ENCODE measurements at places on chromosomes 11 and 22. TPM values are rescaled to one million over a fixed set of nuclear protein-coding genes. Genes with fewer than 3 reads are reported as not detected.

GRCh38 chr11:117794772-117795629 is 2.0 kb downstream of the DSCAML1 start:
- H3K4me3 ChIP-seq, result no peak overlapping the region
- H3K27me3 ChIP-seq, result peaks cover 43% of the 10 kb centered on the region
- no peak for DNase-seq
- H3K36me3 ChIP-seq, result no peaks in the 10 kb centered on the region

GRCh38 chr11:64298966-64299846 is 952 bp upstream of the CATSPERZ start:
- DNase-seq, result peak; percentile 74
- H3K36me3 ChIP-seq, result no peaks in the 10 kb centered on the region
- H3K4me3 ChIP-seq, result peak overlapping the region; percentile 51
- peak overlapping the region; percentile 53 for H3K27ac ChIP-seq

GRCh38 chr11:128467610-128468041 is 119.7 kb downstream of the ETS1 start:
- peaks cover 36% of the 10 kb centered on the region for H3K36me3 ChIP-seq
- peak; percentile 38 for DNase-seq
- H3K27ac ChIP-seq, result peak overlapping the region; percentile 75
- H3K4me1 ChIP-seq, result peaks cover 99% of the 10 kb centered on the region

GRCh38 chr11:59180907-59181306 is 9.0 kb downstream of the DTX4 start:
- DNase-seq, result no peak
- H3K27ac ChIP-seq, result no peak overlapping the region
- H3K36me3 ChIP-seq, result no peaks in the 10 kb centered on the region
- no peaks in the 10 kb centered on the region for H3K27me3 ChIP-seq

DNA sequence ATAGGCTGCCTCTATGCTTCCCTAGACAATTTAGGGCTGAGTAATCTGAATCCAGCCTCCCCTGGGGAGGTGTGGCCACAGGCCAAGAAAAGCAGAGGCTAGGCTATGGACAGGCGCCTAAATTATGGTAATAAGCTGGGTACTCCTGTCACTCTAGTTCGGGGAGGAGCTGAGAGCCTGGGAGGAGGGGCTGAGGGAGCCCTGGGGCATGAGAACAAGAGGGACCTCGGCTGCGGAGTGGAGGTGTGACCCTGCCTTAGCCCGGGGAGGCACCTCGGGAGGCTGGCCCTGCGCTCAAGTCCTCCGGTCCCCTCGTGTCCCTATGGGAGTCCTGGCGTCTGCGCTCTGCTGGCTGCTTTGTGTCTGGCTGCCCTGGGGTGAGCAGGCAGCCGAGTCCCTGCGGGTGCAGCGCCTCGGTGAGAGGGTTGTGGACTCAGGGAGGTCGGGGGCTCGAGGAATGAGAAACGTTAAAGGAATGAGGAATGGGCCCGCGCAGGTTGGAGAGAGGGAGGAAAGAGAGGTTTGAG is at the start of gene OTOG:
OTOG (plus strand) TSS at position 209 of the 527 bp plus-strand sequence; CDS start at position 323, 114 bp downstream.
- no peak within 1 kb of the TSS for H3K27ac ChIP-seq
- H3K4me1 ChIP-seq, result no peaks in the 10 kb centered on the region
- no peaks in the 10 kb centered on the region for H3K36me3 ChIP-seq
- DNase-seq, result no peak

DNA sequence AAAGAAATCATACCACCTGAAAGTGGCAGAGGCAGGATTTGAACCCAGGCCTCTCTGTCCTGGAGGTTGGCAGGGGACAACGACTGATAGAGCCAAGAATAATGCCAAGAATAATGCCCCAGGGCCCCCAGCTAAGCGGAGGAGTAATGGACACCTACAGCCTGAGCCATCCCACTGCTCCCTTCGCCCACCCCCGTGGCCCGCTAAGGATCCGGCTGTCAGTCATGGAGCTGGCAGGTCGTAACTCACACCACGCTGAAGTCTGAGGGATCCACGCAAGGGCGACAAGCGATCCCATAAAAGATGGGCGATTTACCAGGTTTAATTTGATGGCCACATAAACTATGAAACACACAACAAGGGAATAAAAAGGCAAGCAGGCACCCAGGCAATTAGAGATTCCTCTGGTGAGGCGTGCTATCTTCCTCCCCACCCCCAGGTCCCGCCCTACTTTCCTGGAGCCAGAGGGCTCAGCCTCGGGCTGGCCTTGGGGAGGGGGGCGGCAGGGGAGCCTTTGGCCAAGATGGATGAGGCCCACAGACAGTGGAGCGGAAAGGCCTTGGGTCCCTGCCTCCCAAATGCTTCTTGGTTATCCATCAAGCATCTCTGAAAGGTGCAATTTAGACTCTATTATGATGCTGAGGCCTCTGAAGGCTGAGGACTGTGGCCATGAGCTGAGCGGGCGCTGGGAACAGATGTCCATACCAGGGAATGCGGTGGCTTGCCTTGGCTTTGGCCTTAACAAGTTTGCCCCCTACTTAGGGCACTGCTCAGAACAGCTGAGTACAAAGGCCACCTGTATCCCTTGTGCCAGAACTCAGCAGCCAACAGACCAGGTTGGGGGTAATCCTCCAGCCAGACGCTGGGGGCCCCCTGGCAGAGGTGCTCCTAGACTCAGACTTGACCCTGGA is 55.2 kb downstream of the MACROD1 start:
- no peaks in the 10 kb centered on the region for H3K27me3 ChIP-seq
- no peak overlapping the region for H3K27ac ChIP-seq
- H3K4me3 ChIP-seq, result no peak overlapping the region
- H3K36me3 ChIP-seq, result no peaks in the 10 kb centered on the region

DNA sequence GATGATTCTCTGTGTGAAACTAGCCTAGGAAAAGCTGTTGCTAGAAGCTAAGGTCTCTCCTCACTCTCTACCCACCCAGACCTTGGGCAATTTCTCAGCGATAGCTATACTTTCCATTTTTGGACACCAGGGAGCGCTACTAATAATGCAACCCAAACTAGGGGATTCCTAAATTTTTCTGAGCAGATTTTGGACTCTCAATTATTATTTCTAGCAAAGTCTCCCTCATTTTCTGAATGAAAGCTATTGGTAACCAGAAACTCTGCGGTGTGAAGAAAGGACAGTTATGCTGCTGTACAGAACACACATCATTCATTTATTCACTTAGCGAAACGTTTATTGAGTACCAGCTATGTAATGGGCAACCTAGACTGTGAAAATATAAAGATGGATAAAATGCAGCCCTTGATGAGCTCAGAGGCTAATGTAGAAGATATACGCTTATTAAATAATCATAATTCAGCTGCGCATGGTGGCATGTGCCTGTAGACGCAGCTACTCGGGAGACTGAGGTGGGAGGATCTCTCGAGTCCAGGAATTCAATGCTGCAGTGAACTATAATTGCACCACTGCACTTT is 6.1 kb upstream of the STIM1 start:
- no peaks in the 10 kb centered on the region for H3K27me3 ChIP-seq
- no peaks in the 10 kb centered on the region for H3K36me3 ChIP-seq
- no peak overlapping the region for H3K4me3 ChIP-seq
- no peak overlapping the region for H3K27ac ChIP-seq

- H3K4me3 ChIP-seq, result peak overlapping the region; percentile 48
- no peaks in the 10 kb centered on the region for H3K27me3 ChIP-seq
- peak overlapping the region; percentile 88 for H3K27ac ChIP-seq
- H3K4me1 ChIP-seq, result peaks cover 8% of the 10 kb centered on the region
Measured at GRCh38 chr22:37907036-37907954, 1.2 kb downstream of the MICALL1 start.

- DNase-seq, result no peak
- H3K36me3 ChIP-seq, result no peaks in the 10 kb centered on the region
- H3K27me3 ChIP-seq, result no peaks in the 10 kb centered on the region
- no peak overlapping the region for H3K4me3 ChIP-seq
- no peaks in the 10 kb centered on the region for H3K4me1 ChIP-seq
- H3K27ac ChIP-seq, result no peak overlapping the region
Measured at GRCh38 chr11:43130616-43131015, 181.2 kb upstream of the API5 start.

DNA sequence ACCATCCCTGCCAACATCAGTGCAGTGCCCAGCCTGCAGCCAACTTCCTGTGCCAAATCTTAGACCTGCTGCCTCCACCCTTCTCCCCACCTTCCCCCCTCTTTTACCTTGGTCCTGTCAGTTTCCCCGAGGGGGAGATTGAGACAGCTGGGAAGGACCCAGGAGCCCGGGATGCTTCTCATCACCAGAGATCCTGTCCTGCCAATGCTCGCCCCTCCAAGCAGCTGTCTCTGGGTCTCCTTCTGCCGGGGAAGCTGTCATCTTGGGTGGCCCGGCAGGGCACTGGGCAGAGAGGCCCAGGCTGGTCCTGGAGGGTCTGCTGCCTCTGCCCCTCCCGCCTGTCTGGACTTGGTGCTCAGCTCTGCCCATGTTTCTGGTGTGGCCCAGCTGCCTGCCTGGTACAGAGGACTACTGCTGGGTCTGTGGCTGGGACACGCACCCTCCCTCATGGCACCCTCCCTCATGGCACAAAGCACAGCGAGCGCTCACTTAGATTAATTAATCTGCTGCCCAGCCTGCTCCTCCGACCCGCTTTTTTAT is 60.4 kb upstream of the THY1 start:
- no peaks in the 10 kb centered on the region for H3K36me3 ChIP-seq
- H3K27ac ChIP-seq, result no peak overlapping the region

DNA sequence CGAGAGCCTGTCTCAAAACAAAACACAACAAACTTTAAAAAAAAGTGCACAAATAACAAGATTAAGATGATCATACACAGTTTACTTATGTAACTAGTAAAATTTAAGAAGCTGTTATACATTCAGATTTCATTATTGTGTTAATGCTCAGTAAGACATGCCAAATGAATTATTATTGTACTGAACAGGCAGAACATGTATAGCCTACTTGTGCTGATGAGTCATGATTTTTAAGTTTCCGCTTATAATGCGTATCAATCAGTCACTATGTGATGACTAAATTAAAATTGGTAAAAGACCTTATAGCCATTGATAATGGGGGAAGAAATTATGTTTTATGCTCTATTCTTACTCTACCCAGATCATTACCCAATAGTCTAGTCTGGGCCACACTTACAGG is 20.5 kb upstream of the EXPH5 start:
- no peaks in the 10 kb centered on the region for H3K27me3 ChIP-seq
- no peaks in the 10 kb centered on the region for H3K4me1 ChIP-seq
- H3K27ac ChIP-seq, result no peak overlapping the region
- no peak for DNase-seq

DNA sequence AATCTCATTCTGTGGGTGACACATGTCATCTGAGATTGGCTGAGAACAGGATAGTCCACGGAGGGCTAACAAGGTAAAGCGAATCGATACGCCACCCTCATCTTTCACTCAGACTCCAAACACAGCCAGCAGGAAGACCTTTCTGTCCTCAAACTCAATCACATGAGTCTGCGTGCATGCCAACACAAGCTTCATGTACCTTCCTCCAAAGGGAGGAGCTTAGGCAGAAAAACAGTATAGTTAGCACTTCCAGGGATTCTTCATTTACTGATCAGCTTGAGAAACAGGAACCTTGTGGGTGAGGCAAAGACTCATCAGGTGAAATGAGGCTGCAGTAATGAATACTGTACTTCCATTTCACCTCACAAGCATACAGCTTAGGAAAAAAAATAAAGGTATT is 767.1 kb upstream of the API5 start:
- no peaks in the 10 kb centered on the region for H3K36me3 ChIP-seq
- no peak overlapping the region for H3K27ac ChIP-seq
- H3K27me3 ChIP-seq, result no peaks in the 10 kb centered on the region
- H3K4me1 ChIP-seq, result no peaks in the 10 kb centered on the region
- no peak for DNase-seq

GRCh38 chr11:767238-767637 is 10.0 kb downstream of the GATD1 start:
- H3K4me3 ChIP-seq, result no peak overlapping the region
- no peak for DNase-seq
- H3K36me3 ChIP-seq, result peaks cover 86% of the 10 kb centered on the region
- H3K27ac ChIP-seq, result no peak overlapping the region
- no peaks in the 10 kb centered on the region for H3K27me3 ChIP-seq

DNA sequence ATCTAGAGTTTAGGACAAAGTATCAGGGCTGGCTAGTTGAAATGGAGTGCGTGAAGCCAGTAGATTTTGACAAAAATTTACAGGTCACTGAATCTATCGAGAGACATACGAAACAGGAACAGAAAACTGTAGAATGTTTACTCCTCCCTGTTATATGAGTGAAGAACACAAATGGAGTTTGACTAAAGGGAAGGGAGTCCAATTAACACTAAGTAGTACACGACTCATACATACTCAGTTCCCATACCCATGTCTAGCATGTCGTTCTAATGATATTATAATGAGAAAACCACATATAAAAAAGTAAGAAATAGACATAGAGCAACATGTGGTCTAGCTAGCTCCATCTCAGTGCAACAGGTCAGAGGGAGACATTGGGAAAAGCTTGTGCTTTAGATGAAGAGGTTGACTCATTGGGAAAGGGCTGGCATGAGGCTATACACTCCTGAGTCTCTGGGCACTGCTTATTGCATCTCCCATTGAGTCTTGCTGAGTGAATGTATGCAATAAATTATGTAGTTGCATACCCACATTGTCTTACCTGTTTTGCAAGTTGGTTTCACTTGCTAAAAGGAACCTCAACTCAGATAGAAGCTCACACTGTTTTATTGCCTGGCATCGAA is 43.5 kb downstream of the CD44 start:
- no peak overlapping the region for H3K27ac ChIP-seq
- H3K4me3 ChIP-seq, result no peak overlapping the region

DNA sequence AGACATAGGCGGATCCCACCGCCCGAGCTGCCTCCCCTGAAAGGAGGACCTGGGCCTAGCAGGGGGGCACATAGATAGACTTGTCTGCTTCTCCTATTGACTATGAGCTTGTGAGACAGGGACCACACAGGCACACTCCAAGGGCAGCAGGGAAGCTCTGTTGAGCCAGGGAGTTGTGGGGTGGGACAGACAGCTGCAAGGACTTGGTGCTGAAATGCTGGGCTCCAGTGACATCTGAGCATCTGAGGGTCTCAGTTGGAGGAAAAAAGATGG is 53.4 kb upstream of the ANO1 start:
- no peak for DNase-seq
- H3K4me3 ChIP-seq, result no peak overlapping the region

DNA sequence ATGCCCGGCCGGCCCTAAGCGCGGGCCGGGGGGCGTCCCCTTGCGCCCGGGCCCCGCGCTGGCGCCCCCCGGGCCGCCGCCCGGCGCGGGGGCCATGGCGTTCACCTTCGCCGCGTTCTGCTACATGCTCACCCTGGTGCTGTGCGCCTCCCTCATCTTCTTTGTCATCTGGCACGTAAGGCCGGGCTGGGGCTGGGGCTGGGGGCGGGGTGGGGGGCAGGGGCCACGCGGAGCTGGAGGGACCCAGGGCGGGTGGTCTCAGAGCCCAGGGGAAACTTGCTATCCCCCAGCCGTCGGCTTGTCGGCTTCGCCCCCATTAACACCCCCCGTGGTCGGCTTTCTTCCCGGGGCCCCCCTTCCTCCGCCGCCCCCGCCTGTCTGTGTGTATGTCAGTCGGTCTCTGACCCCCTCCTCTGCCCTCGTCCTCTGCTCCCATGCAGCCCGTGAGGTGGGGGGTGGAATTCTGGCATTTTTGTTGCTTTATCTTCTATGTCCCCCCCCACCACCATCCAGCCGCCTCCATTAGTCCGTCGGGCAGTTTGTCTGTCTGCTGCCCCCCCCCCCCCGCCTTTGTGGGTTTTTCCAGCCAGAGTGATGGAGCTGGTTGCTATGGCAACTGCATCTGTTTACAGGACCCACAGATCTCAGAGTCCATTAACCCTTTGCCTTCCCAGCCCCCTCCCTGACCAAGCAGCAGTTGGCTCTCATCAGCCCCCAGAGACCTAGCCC is 552 bp downstream of the CNIH2 start:
- no peaks in the 10 kb centered on the region for H3K27me3 ChIP-seq
- DNase-seq, result no peak
- no peak overlapping the region for H3K27ac ChIP-seq
- H3K4me3 ChIP-seq, result no peak overlapping the region
- H3K36me3 ChIP-seq, result peaks cover 25% of the 10 kb centered on the region

Gene GLYAT
- not detected for polyA plus RNA-seq

Gene TEX54
- not detected for polyA plus RNA-seq

Gene DCHS1
- 4.1 TPM for polyA plus RNA-seq

Gene CSTPP1
- 10.2 TPM for polyA plus RNA-seq

Gene IGHMBP2
- 9.1 TPM for polyA plus RNA-seq

Gene C11orf87
- under 0.01 TPM for polyA plus RNA-seq

All from heart right ventricle (tissue), 16 donors.